Putamen (tissue), 1 donor: ENCODE measurements at places on chromosomes 12 and 14.

GRCh38 chr12:3928538-3929184, 55.5 kb upstream of the PARP11 start:
- no peak for DNase-seq

GRCh38 chr14:76509311-76509710, 133.4 kb downstream of the ESRRB start:
- peak; percentile 33 for DNase-seq

DNA sequence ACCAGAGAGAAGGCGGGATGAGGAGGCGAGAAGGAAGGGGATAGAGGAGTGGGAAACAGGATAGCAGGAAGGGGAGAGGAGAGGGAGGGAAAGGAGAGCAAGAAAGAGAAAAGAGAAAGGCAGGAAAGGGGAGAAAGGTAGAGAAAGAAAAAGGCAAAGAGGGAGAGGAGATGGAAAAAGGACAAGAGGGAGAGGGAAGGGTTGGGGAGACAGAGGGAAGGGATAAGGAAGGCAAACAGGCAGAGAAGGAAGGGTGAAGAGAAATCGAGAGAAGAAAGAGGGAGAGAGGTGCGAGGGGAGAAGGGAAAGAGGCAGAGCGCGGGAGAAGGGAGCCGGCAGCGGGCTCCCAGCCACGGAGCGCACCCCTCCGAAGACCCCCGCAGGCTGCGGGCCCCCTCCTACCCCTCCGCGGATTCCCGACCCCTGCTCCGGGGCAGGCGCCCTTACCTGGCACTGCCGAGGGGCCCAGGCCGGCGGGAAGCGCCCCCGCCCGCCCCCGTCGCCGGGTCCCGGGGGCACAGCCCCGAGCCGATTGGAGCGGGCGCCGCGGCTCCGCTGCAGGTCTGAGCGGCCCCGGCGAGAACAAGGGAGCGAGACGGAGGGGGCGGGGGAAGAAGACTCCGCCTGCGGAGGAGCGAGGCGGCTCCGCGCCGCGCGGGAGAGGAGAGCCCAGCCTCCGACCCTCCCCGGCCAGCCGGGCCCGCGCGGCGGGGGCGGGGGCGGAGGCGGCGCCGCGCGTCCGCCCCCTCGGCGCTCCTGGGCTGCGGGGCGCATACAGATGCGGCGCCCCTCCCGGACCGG, at the start of gene CDH24:
CDH24 (minus strand) TSS at position 565 of the 801 bp plus-strand sequence. CDS start 1,787 bp downstream, outside the sequence.
- no peak for DNase-seq

- DNase-seq, result no peak
Observed at GRCh38 chr12:34393821-34394150, 371.5 kb downstream of the ALG10 start.

GRCh38 chr14:34423445-34423844, 38.6 kb downstream of the SPTSSA start:
- no peak for DNase-seq

GRCh38 chr12:49131894-49132461, 783 bp upstream of the TUBA1B start:
- peak; percentile 26 for DNase-seq

DNA sequence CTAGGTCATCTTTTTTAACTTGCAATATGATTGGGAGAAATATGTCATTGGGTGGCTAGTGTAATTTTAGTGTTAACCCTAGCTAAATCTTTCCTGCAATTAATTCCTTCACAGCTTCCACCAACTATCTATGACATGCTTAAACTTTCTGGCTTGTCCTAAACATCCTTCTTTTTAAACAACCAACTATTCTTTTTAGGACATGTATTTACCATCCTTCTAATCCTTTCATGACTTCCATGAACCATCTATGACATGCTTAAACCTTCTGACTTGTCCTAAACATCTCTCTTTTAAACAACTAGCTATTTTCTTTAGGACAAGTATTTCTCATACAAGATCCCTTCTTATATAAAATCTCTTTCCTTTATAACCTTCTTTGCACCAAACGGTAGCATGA, 179.6 kb upstream of the PDZRN4 start:
- no peak for DNase-seq

DNA sequence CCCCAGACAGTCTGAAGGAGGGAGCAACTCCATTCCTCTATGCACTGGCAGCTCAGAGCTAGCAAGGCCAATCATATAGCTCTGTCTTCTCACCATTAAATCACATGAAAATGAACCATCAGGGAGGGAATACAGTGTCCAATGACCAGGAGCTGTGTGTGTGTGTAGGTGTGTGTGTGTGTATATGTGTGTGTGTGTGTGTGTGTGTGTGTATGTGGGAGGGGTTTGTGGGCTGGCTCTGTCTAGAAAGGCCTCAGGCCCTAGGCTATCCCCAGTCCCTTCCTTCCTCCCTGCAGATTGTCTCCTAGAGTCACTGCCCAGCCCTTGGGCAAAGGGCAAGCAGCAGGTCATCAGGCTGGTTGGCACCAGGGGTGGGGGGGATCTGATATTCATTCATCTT, 5.7 kb upstream of the SUSD6 start:
- no peak for DNase-seq

DNA sequence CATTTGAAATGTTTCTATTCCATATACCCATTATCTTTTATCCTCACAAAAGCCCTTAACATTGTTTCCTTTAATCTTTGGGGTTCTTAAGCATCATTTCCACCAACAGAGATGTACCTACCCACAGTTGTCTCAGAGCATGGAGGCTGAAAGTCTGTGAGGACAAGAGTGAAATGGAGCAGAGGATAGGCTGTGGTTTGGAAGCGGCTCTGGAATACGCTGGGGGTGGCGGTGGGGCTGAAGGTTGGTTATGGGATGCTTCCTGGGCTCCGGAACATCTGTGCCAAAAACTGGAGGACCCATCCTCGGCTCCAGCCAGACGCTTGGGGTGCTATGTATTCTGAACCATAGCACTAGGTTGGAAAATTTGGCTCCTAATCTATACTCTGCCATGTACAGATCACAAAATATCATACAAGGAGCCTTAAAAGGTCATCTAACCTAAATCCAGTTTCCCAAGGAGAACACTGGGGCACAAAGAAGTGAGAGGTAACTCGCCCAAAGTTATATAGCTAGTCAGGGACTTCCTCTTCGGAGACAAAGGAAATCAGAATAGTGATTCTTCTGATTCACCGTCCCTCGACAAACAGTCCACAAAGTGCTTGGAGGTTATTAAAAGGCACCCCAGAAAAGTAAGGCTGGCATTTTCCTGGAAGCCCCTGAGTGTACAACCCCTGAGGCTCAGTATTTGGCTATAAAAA, 2.5 kb downstream of the PPP1R3E start:
- DNase-seq, result no peak

DNA sequence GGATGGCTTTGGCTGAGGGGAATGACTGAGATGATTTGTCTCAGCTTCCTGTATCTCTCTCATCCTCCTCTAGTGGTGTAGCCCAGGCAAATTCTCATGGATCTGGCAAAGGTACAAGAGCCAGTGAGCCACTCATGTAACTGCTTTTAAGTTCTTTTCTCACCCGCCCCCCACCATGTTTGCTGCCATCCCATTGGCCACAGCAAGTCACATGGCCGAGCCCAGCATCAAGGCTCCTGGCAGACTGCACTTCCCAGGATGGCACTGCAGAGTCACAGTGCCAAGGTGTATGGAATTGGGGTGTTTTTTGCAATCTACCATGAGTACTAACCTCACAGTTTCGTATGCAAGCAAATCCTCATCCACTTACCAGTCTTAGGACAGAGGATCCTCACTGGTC, 50.9 kb downstream of the CHST11 start:
- DNase-seq, result no peak

DNA sequence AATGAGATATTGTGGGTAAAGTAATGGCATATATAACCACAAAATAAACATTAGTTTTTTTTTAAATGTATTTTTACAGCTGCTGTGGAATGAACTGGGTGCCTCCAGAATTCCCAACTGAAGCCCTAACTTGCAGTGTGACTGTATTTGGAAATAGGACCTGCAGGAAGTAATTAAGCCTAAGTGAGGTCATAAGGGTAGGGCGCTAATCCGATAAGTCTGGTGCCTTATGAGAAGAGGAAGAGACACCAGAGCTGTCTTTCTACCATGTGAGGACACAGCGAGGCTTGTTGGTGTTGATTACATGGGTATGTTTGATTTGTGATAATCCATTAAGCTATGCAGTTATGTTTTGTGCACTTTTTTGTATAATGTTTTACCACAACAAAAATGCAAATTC, 136.8 kb downstream of the TPH2 start:
- no peak for DNase-seq

DNA sequence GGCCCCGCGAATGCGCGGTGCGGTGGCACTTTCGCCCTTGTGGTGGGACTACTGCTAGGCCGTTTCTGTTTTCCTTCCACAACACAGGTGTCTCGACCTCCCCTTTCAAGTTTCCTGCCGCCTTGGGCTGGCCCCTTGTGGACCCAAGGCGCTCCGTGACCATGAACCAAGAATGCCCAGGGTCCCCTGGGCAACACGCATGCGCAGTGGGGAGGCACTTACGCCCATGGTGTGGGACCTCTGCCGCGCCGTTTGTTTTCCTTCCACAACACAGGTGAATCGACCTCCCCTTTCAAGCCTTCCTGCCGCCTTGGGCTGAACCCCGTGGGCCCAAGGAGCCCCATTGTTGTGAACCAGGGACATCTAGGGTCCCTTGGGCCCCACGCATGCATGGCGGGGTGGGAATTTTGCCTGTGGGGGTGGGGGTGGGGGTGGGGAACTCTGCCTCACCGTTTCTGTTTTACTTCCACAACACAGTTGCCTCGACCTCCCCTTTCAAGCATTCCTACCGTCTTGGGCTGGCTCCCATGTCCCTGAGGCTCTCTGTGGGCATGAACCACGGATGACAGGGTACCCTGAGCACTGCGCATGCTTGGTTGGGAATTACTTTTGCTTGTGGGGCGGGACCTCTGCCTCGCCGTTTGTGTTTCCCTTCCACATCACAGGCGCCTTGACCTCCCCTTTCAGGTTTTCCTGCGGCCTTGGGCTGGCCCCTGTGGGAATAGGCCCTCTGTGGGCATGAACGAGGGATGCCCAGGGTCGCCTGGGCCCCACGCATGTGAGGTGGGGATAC, 355.1 kb downstream of the ALG10 start:
- DNase-seq, result no peak

DNA sequence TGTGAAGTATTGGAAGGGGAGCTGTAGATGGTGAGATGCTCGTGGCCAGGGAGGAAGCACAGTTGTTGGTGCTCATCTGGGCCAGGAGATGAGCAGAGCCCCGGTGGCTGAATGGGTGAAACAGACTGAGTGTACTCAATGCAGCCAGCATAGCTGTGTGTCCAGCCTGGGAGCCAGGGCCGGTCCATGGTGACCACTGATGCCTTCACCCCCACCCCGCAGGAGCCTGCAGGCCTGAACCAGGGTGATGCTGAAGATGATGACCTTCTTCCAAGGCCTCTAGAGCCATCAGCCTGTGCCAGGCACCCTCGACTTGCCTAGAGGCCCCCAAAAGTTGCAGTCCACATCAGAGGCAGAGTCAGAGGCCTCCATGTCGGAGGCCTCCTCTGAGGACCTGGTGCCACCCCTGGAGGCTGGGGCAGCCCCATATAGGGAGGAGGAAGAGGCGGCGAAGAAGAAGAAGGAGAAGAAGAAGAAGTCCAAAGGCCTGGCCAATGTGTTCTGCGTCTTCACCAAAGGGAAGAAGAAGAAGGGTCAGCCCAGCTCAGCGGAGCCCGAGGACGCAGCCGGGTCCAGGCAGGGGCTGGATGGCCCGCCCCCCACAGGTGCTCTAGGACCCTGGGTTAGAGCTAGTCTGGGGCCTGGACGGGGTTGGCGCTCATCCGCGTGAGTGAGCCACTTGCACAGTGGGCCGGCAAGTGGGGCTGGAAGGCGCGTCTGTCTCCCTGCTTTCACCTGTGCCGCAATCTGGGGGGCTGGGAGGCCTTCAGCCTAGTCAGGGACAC, 3.0 kb downstream of the TNFAIP2 start:
- no peak for DNase-seq

GRCh38 chr12:91940826-91941570, 204.6 kb downstream of the BTG1 start:
- no peak for DNase-seq

DNA sequence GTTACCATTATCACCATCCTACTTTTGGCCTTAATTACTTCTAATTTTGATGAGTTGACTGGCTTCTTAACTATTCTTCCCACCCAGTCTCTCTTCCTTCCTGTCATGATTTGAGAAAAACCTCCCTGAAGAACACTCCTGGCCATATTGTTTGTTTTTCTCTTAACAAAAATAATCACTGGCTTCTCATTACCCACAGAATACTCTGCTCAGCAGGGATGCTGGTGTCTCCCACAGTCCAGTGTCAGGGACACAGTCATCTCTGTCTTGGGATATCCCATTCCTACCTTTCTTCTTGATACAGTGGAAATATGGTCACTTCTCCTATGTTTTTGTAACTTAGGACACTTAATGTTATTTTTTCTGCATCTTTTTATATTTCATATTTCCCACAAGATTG, 103.7 kb downstream of the SRGAP1 start:
- DNase-seq, result no peak

GRCh38 chr12:47219243-47219642, 139.5 kb upstream of the AMIGO2 start:
- no peak for DNase-seq

DNA sequence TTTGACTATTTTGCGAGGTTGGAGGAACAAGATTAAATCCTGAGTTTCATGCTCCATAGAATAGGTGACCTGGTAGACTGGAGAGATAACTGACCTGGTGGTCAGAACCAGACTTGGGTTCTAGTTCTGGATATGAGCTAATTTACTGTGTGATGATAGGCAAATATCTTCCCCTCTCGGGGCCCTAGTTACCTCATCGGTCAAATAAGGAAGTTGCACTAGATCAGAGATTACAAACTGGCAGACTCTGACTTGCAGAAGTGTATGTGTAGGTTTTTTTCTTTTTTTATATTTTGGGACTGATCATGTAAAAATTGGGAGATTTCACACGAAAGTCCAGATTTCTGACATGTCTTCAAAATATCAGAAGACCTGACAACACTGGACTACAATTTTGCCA, 37.0 kb downstream of the RPH3A start:
- DNase-seq, result no peak

DNA sequence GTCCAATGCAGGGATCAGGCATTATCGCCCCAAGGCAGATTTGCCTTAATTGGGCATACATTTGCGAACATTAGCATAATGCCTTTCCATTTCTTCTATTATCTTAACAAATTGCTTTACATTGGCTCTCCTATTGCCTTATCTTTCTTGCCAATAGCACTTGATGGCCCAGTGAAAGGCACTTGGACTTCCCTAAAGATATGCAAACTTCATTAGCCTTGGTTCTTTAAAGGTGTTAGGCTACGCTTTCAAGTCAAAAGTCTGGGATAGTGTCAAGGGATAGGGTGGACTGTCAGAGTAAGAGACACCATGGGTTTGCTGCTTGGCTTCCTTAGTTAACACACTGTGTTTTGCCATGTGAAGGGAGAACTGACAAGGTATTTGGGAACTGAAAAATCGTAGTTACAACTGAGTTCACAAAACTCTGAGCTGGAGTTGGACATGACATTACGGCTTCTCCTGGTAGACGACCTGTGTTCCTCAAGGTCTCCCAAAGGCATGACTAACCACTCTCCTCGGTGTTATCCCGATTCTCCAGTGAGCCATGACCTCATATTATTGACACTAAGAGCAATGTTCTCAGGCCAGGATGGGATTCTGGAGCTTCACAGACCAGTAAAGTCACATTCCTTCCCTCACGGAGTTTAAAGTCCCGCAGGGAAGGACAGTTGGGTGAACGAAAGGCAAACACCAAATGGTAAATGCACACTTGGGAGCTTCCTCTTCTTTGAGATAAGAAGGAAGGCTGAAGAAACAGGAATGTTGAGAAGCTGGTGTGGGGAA, 65.2 kb downstream of the TBC1D30 start:
- DNase-seq, result no peak

GRCh38 chr14:94056579-94057308, 24.3 kb downstream of the DDX24 start:
- no peak for DNase-seq

GRCh38 chr12:112179916-112180315, 54.6 kb downstream of the TRAFD1 start:
- no peak for DNase-seq

- no peak for DNase-seq
Observed at GRCh38 chr12:125287155-125287847, 222.1 kb downstream of the AACS start.
